Bone marrow (tissue), 2 donors: ENCODE measurements at places on chromosomes 12 and 14.
A peak's percentile ranks its signal among the peaks of the same experiment; 100 is the strongest.

DNA sequence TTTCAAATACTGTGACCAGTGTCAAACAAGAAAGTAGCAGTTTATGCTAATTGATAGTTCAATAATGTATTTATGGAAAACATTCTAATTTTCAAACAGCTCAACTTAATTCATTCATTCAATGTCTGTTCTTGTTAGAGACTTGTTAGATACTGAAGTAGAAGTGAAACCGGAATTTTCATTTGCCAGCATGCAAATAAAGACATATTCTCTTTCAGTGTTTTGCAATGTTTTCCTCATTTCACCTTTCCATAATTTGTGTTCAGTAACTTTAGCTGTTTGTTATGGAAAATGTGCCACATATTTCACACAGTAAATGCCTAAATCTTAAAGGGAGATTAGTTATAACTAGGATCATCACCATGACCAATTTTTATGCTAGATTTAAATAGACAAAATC lies 21.2 kb downstream of the TAS2R50 start:
- no peak for DNase-seq

- DNase-seq: no peak
Measured at GRCh38 chr12:9851050-9851449, 18.1 kb downstream of the CLEC2B start.

GRCh38 chr12:49515266-49515665 lies 23.6 kb upstream of the KCNH3 start:
- DNase-seq: no peak

DNA sequence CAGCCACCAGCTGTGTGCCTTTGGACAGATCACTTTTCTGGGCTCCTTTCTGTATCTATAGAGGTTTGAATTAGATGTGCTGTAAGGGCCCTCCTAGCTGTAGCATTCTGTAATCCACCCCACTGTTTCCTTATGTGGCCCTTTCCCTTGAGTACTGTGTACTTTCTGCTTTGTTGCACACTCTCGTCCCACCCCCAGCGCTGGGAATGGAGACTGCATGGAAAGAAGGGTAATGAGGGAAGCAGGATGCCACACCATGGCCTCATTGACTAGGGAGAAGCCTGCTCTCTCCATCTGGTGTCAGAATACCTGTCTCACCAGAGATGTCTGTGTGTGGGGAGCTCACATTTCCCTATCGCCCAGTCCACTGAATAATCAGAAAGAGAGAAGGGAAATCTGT lies 13.6 kb upstream of the GALNT16 start:
- DNase-seq: no peak

DNA sequence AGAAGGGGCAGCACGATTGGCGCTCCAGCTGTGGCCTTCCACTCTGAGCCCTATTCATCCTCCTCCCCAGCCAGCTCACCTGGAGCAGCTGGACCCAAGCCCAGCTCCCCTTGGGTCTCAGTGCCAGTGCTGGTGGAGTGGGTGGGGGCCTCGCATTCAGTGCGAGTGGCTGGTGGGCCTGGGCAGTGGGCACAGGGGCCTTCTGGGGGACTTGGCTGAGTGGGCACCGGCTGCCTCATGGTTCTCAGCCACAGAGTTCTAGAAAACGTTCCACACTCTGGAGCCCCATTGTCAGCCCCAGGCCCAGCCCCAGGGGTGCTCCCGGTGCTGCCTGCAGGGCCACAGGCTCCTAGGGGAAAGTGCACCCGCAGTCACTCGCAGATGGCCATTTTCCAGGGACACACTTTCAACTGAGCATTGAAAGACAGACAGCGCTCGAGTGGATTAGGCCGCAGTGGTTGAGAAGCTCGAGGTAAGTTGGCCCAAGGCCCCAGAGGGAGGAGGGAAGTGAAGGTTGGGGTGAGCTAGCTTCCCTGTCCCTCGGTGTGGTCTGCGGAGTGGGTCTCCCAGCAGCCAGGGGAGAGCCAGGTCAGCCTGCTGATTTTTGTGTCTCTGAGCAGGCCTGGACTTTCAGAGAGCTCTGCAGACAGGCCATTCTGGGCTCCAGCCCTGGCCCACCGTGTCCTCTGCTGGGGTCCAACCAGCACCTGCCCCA lies 3.8 kb downstream of the CLBA1 start:
- DNase-seq: no peak

GRCh38 chr12:19273482-19274330 lies 144.2 kb downstream of the PLEKHA5 start:
- peak; percentile 94 for DNase-seq

- no peak for DNase-seq
Measured at GRCh38 chr12:104457746-104458693, 1.3 kb downstream of the CHST11 start.

- no peak for DNase-seq
Measured at GRCh38 chr12:51371295-51371953, 19.8 kb downstream of the GALNT6 start.

DNA sequence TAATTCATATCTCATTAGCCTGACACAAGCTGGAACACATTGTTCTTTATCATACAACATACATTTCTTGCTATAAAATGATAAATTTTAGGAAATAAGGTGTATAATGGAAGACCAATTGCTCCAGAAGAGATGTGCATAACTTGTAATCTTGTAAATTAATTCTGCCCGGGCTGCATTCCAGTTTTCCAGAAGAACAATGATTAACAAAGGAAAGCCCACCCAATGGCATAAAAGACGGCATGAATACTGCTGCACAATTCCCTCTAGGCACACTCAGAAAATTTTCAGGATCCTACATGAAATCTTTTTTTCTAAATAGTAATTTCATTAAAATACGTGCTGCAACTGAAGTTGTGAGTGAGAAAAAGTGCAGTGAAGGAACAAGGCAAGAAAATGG lies 137.4 kb upstream of the KRR1 start:
- DNase-seq: no peak

DNA sequence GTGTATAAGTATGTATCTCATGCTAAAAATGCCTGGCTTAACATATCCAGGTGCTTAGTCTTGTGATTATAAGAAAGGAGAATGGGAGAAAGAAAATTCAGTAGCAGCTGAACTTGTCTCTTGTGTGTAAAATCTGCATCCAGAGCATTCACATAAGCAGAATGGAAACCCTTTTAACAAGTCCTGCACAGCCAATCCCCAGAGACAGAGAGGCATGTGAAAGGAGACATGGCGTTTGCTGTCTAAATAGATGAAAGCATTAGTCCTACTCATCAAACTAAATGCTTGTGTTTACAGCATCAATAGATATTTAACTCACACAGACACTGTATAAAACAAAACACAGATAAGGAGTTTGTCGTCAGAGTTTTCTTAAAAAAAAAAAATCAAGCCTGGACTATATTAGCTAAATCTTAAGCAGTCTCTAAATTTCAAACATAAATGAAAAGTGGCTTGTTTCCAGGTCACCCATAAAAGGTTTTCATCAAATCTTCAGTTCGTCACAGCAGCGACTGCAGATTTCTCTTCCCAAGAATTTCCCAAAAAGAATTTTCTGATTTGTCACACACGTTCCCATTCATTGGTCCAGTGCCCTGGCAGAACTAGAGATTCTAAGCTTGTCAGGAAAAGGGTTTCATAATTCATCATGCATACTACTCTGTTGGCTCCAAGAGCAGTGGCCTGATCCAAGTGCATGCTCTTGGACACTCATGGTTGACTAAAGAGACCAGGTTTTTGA lies 249.2 kb downstream of the BTG1 start:
- DNase-seq: no peak

DNA sequence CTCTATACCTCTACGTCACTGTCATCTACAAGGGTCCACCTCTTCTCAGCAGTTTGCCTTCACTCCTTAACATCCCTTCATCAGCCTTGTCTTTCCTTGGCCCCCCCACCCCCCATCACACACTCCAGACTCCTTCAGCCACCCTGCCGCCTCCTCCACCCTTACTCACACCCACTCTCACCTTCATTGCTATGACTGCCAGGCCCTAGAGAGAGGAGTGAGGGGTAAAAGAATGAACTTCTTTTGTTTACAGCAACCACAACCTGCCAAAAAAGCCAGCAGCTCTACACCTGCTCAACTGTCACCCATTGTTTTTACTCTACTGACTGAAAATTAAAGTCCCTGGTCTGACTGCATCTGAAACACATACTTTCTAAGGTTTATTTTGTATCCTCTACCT lies 112.8 kb downstream of the DUSP6 start:
- DNase-seq: no peak

DNA sequence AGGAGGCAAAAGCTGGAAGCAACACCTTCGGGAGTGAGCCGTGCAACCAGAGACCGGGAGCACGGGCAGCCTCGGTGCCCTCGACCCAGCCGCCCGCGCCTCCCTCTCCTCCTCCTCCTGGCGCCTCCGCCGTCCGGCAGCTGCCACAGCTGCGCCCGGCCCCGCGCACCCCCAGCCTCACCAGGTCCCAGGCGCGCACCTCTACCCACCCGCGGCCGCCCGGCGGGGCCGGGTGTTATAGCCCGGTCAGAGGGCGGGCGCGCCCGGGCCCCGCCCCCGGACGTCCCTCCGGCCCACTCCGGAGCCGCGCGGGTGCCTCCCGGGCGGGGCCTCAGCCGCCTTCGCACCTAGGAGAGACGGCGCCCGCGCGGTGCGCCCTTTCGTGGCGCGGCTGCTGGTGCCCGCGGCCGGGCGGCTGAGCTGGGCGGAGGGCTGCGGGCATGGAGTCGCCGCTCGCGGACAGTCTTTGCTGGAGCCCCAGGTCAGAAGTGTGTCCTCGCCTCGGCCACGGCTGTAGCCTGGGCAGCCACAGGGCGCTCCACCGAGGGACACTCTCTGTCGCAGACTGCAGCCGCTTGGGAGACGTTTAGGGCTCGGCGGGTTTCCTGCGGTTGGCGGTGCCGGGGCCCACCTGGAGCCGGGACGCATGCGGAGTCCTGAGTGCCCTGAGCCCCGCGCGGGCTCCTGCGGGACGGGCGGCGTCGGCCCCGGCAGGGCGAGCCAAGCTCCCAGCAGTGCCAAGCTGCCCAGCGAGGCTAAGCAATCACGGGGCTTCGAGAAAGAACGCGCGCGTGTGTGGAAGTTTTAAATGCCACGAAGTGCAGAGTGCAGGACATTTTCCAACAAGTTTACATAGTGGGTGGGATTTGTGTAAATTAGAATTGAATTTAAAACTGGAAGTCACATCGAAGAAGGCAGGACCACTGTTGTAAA lies at the start of gene CPM:
Gene CPM (minus strand): TSS at position 211 of the 933 bp plus-strand sequence. CDS start 334 bp downstream, outside the sequence.
- peak; percentile 61 for DNase-seq

DNA sequence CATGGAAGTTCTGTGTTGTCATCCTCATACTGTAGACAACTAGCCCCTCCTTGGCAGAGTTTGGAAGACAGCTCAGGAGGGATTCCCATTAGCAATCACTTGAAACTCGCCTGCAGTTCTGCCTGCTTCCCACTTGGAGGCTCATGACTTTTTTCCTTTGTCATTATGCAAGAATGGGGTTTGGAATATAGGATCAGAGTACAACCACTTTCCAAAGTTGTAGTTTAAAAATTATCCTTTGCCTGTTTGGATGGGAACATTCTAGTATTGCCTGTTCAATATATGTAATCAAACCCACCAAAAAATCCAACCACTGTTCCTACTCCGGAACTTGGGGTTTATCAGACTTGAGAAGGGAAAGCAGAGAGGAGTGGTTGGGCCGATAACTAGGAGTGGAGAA lies 2.1 kb upstream of the GPD1 start:
- no peak for DNase-seq

- no peak for DNase-seq
Measured at GRCh38 chr12:92549516-92549915, 153.3 kb upstream of the PLEKHG7 start.

DNA sequence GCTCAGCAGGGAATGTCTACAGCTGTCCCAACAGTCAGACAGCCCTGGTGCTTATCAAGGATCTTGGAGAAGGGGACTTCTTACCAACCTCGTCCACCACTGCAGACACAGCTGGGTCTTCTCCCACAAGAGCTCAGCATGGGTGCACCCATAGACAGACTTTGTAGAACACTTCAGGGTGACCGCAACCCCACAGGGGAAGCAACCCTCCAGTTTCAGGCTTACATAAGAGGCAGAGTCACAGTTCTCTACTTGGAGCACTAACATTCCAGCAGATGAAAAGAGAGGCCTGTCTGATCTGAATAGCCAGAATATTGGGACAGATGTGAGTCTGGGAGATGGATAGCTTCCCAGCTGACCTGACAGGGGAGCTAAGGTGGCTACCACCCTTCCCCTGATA lies 3.5 kb upstream of the CLEC1A start:
- DNase-seq: no peak

- DNase-seq: no peak
Measured at GRCh38 chr14:34070917-34071407, 120.1 kb upstream of the EGLN3 start.

GRCh38 chr12:115949675-115950074 lies 327.8 kb downstream of the MED13L start:
- no peak for DNase-seq

DNA sequence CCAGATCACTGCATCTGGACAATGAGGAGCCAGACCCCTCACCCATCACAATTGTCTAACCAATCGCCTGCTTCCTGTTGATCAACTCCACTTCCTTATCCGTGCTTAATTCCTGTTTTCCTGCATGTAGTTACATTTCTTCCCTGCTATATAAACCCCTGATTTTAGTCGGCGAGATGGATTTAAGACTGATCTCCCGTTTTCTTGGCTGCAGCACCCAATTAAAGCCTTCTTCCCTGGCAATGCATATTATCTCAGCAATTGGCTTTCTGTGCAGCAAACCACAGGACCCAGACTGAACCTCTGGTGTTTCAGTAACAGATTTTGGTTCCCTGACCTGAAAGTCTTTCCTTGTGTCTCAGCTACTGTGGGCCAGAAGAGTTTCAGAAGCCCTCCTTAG lies 272.3 kb downstream of the IPO8 start:
- no peak for DNase-seq

DNA sequence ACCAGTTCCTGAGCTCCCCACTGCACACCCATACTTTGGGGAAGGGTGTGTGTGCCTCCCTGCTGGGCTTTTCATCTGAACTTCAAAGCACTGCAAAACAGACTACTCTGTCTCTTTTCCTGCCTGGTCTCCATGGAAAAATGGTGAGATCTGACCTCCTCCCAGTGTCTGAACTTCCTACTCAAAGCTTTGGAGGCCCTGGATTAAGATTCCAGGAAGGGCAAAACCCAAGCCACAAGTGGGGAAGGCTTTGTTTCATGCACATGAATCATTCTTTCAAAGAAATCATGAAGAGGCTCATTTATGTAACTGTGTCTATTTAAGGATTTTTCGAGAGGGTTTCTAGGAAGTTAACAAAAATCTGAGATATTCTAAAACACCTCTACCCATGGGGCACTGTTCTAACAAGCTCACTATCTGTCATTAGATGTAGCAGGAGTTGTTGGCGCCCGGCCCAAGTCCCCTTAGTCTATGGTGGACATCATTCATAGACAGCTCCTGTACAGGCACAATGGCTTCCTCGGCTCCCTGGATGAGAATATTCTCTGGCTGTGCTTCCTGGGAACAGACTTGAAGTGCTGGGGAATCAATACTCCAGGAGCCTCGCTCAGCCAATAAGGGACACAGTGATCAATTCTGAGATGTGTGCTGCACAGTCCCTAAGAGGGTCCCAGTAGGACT lies 224.0 kb downstream of the KTN1 start:
- DNase-seq: no peak

GRCh38 chr12:13275241-13276085 lies 78.9 kb downstream of the EMP1 start:
- DNase-seq: no peak

- no peak for DNase-seq
Measured at GRCh38 chr12:66775871-66776270, 97.0 kb upstream of the GRIP1 start.
